ENCODE measurements at places on chromosomes 12 and 14.

DNA sequence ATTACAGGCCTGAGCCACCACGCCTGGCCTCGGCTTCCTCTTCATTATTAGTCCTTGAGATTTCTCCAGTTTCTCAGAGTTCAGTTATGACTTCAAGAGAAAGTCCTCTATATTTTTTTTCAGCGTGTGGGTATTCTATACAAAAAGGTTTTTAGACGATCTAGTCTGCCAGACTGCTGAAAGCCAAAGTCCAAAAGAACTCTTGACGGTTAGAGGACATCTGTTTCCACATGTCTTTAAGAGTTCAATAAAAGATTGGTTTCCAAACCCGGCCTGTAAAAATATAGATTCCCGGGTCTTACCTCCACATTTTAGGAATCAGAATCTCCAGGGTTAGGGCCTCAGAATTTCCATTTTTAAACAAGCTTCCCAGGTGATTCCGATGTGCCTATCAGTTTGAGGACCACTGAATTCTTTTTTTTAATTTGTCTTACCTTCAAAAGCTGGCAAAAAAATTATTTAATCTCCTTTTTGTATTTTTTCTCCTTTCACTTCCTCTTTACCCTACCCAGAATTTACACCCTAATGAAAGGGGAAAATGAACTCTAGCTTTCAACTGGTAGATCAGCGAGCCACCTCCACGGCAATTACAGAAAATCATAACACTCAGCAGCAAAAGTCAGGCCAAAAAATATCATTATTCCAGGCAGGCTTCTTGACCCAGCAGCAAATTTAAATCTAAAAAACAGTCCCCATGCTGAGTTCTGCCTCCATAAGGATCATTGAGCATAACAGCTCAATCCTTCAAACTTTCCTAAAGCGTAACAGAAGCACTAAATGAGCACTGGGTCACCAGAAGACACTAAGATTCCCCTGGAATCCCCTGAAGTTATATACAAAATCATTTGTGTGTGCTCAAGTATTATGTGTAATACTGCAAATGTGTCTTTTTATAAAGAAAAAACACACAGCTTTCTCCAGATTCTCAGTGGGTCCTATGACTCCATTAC, 8.7 kb downstream of the NT5DC3 start:
- DNase-seq: no peak

DNA sequence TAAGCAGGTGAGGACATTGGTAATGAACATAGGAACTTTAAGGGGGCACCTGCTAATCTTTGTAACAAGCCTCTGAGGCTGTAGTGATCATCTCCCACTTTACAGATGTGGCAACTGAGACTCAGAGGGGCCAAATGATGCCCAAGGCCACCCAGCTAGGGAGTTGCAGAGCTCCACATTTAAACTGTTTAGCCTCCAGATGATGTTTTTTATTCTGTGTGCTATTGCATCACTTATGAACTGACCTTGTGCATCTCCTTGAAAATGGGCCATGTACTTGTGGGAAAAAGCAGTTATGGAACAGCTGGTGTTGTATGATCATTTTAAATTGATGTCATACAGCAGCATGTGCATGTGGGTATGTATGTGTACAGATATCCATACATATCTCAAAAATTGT, 41.4 kb downstream of the TPCN1 start:
- no peak for DNase-seq

DNA sequence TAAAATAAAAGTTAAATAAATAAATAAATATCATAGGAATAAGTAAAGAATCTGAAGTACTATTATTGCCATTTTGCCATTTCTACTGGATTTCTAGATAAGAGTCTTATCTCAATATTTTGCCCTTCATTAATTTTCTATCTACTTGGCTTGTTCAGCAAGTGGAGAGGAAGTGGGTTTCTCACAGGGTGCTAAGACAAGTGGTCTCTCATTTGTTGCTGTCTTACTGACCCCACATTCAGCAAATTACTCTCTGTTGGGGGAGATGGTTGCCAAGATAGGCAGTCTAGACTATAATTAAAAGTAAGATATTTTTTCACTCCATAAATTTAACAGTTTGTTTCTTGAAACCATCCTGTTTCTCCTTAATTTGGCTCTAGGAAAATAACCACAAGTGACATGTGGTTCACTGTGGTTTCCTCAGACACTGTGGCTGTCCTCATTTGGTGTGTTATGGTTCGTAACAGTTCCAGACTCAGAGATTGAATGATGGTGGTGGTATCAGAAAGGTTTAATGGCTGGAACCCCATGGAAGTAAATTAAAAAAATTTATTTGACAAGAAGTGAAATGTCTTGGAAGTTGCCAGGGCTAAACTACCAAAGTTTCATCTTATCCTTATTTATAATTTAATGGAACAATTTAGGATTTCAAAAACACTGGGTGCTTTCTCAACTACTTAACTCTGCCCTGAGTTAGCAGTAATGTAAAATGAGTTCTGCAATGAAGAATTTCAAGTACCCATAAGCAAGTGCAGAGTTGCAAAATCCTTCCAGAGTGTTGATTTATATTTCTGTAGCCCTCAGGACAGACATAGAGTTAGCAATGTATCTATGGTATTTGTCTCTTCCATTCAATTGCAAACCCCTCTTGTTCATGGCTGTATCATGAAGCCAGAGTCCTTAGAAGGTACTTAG, 214.8 kb downstream of the MSRB3 start:
- DNase-seq: no peak

DNA sequence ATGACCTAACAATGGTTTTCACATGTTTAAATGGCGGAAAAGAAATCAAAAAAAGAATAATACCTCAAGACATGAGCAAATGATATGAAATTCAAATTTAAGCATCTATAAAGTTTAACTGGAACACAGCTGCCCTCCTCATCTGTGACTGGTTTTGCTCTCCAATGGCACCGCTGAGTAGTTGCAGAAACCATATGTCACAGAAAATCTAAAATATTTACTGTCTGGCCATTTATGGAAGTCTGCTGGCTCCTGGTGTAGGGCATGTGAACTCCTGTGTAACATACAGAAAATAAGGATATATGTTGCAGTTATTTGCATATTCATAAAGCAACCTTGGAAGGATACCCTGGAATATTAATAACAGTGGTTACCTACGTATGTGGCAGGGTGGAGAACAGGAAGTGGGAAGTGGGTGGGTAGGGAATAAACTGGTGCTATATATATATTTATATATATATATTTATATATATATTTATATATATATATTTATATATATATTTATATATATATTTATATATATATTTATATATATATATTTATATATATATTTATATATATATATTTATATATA, 48.4 kb downstream of the LTBP2 start:
- DNase-seq: no peak

DNA sequence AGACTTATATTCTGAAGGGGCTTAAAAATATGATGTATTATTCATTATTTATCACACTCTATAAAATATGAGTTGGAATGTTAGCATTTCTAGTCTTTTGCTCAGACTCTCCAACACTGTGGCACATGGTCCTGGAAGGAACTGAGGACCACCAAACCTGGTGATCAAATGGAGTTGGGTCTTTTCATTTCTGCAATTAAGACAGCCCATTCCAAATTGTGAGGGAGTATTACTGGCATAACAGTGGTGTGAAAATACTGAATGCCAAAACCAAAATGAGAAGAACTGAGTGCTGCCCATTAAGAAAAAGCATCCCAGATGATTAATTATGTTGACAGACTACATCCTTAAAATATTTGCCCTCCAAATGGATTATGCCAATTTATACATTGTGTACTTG, 90.8 kb downstream of the NPAS3 start:
- no peak for DNase-seq

DNA sequence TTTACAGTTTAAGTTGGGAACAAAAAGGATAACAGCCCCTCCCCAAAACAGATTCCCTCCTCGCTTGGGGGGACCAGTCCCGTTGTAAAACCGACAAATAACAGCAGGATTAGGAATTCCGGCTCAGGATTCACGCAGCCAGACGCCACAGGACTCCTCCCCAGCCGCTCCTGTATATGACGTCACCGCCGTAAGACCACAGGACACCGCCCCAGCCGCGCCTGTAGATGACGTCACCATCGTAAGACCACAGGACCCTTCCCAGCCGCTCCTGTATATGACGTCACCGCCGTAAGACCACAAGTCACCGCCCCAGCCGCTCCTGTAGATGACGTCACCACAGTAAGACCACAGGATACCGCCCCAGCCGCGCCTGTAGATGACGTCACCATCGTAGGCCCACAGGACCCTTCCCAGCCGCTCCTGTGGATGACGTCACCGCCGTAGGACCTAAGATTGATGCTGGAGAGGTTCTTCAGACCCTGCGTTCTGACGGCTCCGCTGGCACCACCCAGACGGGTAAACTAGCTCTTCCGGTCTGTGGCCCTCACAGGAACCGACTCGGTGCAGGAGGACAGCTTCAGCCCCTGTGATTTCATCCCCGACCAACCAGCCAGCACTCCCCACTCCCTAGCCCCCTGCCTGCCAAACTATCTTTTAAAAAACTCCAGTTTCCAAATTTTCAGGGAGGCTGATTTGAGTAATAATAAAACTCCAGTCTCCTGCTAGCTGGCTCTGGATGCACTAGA, 43.9 kb upstream of the FBRSL1 start:
- peak; percentile 87 for DNase-seq

GRCh38 chr14:49865431-49865859, 12.9 kb upstream of the NEMF start:
- peak; percentile 88 for DNase-seq

DNA sequence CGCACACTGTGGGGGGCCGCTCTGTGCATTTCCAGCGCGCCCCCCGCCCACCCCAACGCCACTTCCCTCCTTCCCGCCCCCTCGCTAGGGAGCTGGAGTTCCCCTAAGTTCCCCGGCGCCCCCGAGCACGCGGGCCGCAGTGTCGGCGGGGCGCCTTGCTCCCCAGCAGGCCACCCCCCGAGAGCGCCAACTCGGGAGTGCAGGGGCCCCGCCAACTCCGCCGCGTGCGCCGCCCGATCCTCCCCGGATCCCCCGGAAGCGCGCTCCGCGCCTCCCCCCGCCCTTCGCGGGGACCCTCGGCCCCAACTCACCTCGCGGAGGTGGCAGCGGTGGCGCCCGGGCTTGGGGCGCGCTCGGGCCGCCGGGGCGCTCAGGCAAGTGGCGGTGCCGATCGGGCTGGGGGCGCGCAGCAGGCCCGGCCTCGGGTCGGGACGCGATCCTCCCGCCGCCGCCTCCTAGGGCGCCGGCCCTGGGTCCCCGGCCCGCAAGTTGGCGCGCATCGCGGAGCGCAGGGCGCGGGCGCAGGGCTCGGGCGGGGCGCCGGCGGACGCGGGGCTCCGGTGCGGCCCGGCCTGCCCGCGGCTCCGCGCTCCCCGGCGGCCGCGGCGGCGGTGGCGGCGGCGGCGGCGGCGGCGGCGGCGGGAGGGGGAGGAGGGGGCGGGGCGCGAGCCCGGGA, at the start of gene NCOR2:
Gene NCOR2 (minus strand): TSS at position 616 of the 676 bp plus-strand sequence. CDS start 72,361 bp downstream, outside the sequence.
- peak; percentile 59 for DNase-seq

GRCh38 chr12:130680451-130680990, 35.6 kb downstream of the RIMBP2 start:
- DNase-seq: no peak

DNA sequence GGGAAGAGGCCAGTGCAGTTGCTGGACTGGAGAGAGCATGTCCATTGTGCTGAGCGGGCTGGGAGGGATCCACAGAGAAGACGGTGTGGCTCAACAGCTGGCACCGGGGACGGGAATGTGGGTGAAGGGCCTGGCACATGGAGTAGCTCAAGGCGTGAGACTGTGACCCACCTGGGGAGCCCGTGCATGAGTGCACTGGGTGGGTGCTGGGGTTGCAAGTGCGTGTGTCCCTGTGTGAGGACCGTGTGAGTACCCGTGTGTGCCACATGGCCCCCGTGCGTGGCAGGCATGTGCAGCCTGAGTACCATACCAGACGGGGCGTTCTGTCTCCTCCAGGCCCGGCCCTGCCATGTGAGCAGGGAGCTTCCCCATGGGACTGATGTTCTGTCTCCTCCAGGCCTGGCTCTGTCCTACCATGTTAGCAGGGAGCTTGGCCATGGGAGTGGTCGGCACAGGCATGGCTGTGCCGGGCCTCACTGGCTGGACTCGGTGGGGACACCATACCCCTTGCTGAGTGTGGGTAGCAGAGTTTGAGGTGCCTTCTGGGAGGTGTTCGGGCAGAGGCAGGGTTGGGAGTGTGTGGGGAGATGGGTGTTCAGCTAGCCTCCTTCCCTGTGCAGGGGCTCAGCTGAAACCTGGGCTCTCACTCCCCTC, 234.4 kb downstream of the TMEM121 start:
- DNase-seq: no peak

- no peak for DNase-seq
Observed at GRCh38 chr12:50725011-50725942, 38.6 kb upstream of the ATF1 start.

GRCh38 chr12:89709995-89710872, 1.6 kb upstream of the ATP2B1 start:
- DNase-seq: peak; percentile 61

GRCh38 chr12:102964872-102965271, 7.4 kb downstream of the ASCL1 start:
- no peak for DNase-seq

GRCh38 chr14:25053585-25053984, 3.6 kb upstream of the STXBP6 start:
- no peak for DNase-seq

GRCh38 chr14:87351007-87351406, 642.0 kb downstream of the GALC start:
- no peak for DNase-seq

- no peak for DNase-seq
Observed at GRCh38 chr12:15536446-15536845, 214.1 kb downstream of the PTPRO start.

DNA sequence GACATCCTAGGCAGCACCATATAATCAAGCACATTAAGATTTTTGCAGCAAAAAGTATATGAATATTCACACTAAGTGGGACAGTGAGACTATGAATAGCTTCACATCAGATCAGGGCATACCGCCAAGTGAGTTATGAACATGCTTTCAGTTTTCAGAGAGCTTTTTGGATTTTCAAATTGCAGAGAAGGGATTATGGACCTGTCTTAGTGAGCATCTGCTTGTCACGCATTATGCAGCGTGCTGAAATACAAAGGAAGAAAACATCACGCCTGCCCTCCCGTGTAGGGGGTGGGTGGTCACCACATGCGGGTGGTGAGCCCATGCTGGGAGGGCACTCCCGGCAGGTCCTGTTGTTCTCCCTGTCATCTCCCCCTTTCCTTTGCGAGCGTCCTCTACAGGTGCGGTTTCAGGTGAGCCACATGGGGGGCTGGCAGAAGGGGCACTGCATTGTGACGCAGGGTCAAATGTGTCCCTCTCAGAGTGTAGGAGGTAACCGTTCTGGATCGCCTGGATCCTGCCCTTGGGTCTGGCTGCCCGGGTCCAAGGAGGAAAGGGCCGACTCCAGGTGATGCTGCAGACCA, 42.6 kb downstream of the TRAF3 start:
- no peak for DNase-seq

- no peak for DNase-seq
Observed at GRCh38 chr14:63960926-63961567, 108.2 kb downstream of the SYNE2 start.
